ENCODE measurements at places on chromosomes 2 and 18.
A peak's percentile ranks its signal among the peaks of the same experiment; 100 is the strongest.

- DNase-seq, result no peak
Observed at GRCh38 chr2:20556756-20557155, 94.1 kb downstream of the HS1BP3 start.

DNA sequence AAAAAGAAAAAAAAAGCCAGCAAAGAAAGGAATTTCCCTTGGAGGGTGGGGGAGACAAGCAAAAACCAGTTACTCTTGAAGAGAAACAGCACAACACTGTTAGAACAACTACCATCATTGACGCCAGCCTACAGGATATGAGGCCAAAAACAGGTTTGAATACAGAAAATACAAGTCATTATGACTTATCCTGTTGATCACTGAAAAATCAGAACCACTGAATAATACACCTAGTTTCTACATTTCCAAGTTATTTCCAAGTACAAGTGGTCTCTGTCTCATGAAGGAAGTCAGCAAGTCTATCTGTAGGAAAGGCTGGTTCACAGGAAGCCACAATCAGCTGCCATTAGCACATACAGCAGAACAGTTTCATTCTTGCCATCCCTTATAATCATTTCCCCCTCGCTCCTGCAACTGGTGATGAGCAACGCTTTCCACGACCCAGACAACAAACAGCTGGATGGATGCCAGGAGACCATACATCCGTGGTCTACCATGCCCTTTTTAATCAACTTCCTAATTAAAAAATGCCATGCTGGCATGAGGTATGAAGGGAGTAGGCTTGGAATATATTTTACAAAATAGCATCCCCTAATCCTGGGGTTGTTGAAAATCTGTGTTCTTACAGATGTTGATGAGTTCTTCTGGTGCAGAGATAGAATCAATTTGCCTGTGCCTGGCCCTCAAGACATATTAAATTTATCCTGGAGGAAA is 10.4 kb downstream of the MYT1L start:
- DNase-seq, result no peak

- DNase-seq, result no peak
Observed at GRCh38 chr2:172921532-172922236, 154.0 kb upstream of the MAP3K20 start.

- no peak for DNase-seq
Observed at GRCh38 chr18:76446321-76447257, 48.5 kb downstream of the ZNF516 start.

DNA sequence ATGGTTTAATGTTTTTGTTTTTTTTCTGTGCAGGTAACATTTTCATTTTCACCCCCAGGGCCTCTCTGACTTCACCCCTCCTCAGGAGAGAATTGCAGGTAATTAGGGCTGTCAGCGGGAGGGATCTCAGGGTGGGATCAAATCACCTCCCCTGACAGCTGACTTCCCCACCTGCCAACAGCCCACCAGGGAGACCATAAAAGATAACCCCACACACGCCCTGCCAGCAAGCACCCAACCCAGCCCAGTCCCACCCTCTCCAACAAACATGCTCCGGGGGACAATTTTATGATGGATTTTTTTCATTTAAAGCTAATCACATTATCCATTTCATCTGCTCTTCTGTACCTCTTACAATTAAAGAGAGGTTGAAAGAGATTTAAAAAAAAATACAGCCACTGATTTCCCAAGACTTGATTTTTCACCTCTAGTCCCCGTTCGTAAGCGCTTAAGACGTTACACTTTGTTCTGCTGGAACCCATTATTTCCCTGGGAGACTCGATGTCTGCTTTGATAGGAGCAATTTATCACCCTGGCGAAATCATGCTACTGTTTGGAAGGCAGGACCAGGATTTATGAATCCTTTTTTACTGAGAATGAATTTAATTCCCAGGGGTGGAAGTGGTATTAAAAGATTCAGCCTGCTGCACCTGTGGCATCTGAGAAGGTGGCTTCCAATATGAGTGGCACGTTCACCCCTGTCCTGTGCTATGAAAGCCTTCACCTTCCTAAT is 232.9 kb upstream of the ID2 start:
- DNase-seq, result no peak

DNA sequence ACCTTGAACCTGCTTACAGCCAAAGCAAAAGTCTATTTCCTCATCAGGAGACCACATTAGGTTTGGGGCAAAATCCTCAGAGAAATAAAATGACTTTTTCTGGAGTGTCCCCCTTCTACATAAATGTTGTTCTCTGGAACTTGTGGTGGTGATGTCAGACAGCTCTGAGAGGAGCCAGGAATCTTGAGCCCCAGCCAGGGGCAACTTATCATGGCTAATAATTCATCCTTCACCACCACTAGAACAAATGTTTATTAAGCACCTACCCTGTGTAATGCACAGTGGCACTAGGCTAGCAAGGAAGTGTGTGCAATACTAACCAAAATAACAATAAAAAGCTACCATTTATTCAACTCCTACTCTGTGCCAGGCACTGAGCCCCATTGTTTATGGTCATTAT is 9.0 kb upstream of the BMP10 start:
- no peak for DNase-seq

DNA sequence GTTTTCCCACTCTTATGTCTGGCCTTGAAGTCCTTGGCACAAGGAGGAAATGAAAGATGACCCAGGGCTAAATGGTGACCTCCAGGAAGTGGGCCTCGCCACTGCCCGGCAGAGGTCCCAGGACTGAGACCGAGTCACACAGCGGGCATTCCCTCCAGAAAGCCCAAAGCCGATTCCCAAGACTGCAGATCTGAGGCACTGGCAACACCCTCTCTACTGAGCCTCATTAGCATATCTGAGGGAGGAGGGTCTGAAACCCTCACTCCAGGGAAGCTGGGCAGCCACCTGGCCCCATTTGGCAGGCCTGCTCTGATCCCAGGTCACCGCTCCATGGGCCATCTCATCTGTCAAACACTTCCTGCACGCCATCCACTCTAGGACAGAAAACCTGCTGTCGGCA is 29.1 kb downstream of the FAM178B start:
- no peak for DNase-seq

GRCh38 chr2:9297156-9297555 is 90.5 kb downstream of the ASAP2 start:
- no peak for DNase-seq

DNA sequence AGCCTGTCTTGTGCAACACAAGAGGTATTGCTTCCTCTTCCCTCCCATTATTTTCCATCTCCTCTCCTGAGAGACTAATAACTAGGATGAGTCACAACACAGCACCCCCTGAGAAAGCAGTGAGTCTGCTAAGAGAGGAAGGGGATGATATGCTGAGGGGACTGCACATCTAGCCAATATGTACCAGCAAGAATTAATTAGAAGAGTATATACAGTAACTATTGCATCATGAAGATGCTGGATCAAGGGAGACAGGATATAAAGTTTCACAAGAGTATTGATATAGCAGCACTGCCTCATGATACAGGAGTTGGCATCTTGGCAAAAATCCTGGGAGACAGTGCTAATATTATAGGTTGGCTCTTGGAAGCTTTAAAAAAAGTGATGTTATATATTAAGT is 289.9 kb upstream of the RBMS1 start:
- no peak for DNase-seq

DNA sequence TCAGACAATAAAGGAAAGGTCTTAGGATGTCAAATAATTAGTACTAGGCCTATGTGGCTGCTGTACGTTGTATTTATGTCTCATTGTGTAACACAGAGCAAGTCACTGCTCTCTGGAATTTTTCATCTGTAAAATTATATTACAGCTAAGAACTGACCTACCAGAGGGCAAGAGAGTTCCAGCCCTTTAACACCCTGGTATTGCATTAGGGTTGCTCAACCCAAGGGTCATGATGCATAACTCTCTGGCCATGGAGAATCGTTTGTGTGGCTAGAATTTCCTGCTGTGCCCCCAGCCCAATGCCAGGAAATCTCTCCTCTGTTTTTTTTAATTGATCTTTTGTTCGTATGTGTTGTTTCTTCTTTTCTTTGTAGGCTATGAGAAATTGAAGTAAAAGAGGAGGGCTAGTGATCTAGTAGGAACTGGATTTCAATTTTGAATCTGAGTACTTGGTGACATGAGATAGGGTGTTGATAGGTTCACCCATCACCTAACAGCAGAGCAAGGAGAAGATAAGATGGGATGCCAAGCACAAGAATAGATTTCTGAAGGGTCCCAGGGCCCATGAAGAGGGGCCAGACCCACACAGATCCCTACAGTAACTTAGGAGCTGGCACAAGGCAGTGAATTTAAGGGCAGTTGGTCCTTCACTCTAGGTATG is 571.2 kb upstream of the TNP1 start:
- DNase-seq, result no peak

- no peak for DNase-seq
Observed at GRCh38 chr18:10044054-10044453, 130.2 kb downstream of the VAPA start.

GRCh38 chr2:147501968-147502367 is 342.9 kb upstream of the ACVR2A start:
- no peak for DNase-seq

GRCh38 chr2:168422584-168422983 is 33.5 kb upstream of the CERS6 start:
- DNase-seq, result no peak

DNA sequence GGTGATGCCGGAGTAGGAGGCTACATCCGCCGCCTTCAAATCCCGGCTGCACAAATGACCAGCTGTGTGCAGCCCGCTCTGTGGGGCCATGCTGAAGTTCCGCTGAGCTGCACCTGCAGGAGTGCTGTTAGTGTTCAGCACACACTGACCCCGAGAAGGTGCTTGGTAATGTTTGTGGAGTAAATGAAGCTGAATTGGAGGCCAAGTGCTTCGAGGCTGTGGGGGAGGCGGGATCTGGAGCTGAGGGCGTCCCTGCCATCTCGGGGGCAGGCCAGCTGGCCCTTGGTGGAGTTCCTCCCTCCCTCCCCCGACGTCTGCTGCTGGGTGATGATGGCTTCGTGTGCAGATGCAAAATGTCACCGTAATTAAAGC is 23.2 kb downstream of the KCNF1 start:
- DNase-seq, result no peak

DNA sequence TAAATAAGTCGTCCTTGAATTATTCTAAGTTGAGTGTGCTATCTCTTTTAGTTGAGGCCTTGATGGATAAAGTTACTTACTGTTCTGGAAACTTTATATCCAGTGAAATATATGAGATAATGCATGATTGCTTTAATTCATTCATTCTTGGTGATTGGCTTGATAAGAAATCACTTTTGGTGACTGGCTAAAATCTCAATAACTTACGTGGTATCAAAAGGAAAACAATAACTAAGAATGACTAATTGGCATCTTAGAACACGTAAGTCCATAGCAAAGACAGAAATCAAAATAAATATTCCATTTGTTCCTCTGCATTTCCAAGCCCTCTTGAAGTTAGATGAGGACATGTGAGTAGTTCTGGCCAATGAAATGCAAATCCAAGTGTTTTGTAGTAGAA is 251.6 kb downstream of the NUP35 start:
- DNase-seq, result no peak

DNA sequence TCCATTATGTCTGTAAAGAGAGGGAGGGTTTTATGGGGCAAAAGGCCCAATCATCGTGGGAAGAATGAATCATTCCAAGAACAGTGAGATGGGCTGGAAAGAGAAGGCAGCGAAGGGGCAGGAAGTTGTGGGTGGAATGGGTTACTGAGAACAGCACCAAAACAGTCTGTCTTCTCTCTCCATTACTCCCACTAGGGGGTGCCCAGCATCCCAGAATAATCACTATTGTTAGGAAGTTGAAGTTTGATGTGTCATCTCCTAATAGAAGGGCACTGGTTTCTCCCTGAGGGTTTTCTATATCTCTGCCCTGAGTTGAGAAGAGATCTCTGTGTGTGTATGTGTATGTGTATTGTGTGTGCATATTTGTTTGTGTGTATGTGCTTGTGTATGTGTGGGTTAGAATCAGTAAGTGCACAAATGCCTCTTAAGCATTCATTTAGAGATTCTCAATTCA is 76.6 kb upstream of the MAP4K3 start:
- DNase-seq, result peak; percentile 63

GRCh38 chr2:23745726-23746105 is 181.2 kb downstream of the ATAD2B start:
- no peak for DNase-seq

GRCh38 chr18:24809173-24809950 is 348.9 kb downstream of the HRH4 start:
- no peak for DNase-seq

DNA sequence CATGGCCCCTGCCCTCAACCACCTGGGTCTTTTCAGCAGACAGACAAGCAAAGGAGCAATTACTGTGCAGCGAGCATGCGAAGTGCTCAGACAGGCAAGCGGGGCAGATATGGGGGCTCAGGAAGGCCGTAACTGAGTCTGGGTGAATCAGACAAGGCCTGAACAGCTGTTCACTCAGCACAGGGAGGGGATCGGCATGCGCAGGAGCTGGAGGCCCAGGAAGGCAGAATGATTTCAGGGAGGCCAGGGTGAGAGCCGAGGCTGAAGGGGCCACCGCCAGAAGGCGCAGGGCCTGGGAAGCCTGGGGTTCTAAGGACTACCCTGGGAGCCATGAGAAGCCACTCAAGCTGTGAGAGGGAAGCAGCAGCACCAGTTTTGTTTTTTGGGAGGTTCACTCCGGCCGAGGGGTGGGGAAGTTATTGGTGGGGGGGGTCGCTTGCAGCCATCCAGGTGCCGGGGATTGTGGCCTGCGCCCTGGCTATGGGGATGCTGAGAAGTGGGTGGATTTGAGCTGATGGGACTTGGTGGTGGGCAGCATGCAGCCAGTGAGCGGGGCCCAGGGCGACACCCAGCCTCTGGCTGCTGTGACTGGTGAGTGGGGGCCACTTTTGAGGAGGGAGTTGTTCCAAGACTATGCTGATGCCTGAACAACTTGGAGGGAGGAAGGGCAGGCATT is 132.2 kb downstream of the TSN start:
- DNase-seq, result no peak

DNA sequence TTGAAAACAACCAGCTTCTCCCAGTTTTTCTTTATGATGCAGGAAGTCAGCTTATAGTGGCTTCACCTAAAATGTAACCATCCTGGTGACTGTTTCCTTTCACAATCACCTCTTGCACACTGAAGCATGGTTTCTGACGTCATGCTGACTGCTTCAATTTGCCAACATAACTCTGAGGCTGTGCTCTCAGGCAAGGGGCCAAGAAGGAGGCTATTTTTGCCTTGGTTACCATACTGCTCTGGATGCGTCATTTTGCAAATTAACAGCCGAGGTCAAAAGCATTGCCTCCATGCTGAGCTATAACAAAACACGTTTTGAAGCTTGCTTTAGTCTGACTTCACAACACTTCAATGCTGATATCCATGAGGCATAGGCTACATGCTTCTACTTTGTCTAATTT is 397.8 kb downstream of the METTL4 start:
- no peak for DNase-seq

DNA sequence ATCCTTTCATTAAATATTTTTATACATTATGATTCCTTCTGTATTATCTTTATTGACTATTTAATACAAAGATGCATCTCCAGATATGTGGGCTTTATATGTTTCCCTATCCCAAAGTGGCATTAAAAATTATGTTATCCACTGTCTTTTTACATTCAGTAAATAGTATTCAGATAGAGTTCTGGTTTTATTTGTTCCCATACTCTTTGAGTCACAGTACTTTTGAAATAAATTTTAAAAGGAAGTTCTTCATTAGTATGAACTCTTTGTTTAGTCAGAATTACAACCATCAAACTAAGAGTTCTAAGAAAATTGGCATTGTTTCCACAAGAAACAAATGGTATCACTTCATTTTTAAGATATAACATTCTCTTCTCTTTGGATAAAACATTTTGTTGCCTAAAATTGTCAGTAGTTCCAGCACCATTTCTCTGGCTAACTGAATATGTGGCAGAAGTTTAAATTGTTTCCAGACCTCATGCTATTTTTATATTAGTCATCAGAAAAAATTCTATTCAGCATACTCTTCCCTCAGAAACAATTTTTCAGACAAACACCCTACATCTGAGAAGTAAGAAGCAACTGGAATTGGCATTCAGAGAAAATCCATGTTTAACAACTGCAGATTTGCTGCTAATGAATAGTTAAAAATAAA is 88.5 kb upstream of the COL5A2 start:
- DNase-seq, result no peak

Measured in GOT3 (cell line).